Small intestine (tissue), 16 donors: ENCODE measurements at places on chromosomes 16 and 17. TPM values are rescaled to one million over a fixed set of nuclear protein-coding genes. Genes with fewer than 3 reads are reported as not detected.
A peak's percentile ranks its signal among the peaks of the same experiment; 100 is the strongest.

The MPP2 gene
- 1.8 TPM for polyA plus RNA-seq

The RAB40C gene
- polyA plus RNA-seq, result 49.0 TPM

The CTRB1 gene
- 23.7 TPM for polyA plus RNA-seq

The KRT25 gene
- polyA plus RNA-seq, result not detected

The TLCD3B gene
- 1.4 TPM for polyA plus RNA-seq

The MMP2 gene
- polyA plus RNA-seq, result 1.6 TPM

DNA sequence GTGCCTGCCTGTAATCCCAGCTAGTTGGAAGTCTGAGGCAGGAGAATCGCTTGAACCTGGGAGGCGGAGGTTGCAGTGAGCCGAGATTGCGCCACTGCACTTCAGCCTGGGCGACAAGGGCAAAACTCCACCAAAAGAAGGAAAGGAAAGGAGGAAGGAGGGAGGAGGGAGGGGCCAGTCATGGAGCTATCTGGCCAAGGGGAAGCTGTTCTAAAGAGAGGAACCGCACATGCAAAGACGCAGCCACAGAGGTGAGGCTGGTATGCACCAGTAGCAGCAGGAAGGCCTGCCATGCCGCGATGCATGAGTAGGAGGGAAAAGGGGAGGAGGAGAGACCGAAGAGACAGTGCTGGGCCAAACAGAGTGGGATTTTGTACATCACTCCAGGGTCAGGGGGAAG lies 35.9 kb downstream of the HSBP1 start:
- no peak overlapping the region for H3K27ac ChIP-seq
- H3K27me3 ChIP-seq, result no peaks in the 10 kb centered on the region
- H3K36me3 ChIP-seq, result no peaks in the 10 kb centered on the region

GRCh38 chr16:48164907-48165715 lies 9.3 kb upstream of the ABCC12 start:
- H3K27ac ChIP-seq, result no peak overlapping the region
- no peaks in the 10 kb centered on the region for H3K36me3 ChIP-seq
- H3K27me3 ChIP-seq, result no peaks in the 10 kb centered on the region
- H3K4me1 ChIP-seq, result no peaks in the 10 kb centered on the region

- no peak overlapping the region for H3K4me3 ChIP-seq
- peak; percentile 89 for DNase-seq
- no peak overlapping the region for H3K27ac ChIP-seq
Measured at GRCh38 chr17:40803617-40804082, 3.9 kb upstream of the KRT28 start.

DNA sequence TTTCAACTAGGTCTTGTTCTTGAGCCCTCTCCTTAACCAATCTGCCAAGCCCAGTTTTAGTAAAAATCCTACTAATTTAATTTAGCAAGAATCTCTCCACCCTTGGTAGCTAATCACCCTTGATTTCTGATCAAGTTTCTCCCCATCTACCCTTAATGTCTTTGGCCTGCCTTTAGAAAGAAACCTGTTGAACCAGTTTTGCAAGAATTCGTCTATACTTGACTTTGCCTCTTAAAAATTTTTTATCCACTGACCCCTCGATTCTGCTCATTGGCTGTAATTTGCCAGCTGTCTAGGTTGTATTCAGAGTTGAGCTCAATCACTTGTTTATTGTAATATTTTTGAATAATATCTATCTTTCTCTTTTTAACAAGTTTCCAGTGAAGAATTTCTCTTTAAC lies 1138.5 kb downstream of the CDH11 start:
- H3K36me3 ChIP-seq, result no peaks in the 10 kb centered on the region
- no peak overlapping the region for H3K27ac ChIP-seq
- no peaks in the 10 kb centered on the region for H3K4me1 ChIP-seq
- peak; percentile 4 for DNase-seq
- no peaks in the 10 kb centered on the region for H3K27me3 ChIP-seq
- no peak overlapping the region for H3K4me3 ChIP-seq

- H3K27me3 ChIP-seq, result no peaks in the 10 kb centered on the region
- no peaks in the 10 kb centered on the region for H3K36me3 ChIP-seq
- no peak overlapping the region for H3K4me3 ChIP-seq
- no peak overlapping the region for H3K27ac ChIP-seq
Measured at GRCh38 chr16:55499951-55500529, 8.8 kb upstream of the LPCAT2 start.

- no peak overlapping the region for H3K27ac ChIP-seq
- H3K27me3 ChIP-seq, result no peaks in the 10 kb centered on the region
- H3K36me3 ChIP-seq, result peaks cover 54% of the 10 kb centered on the region
- no peak for DNase-seq
- H3K4me3 ChIP-seq, result no peak overlapping the region
Measured at GRCh38 chr17:519450-520212, 167.0 kb upstream of the RPH3AL start.

- peak overlapping the region; percentile 79 for H3K27ac ChIP-seq
- DNase-seq, result peak; percentile 60
- peaks cover 3% of the 10 kb centered on the region for H3K4me1 ChIP-seq
Measured at GRCh38 chr17:59848778-59849177, 44.0 kb downstream of the TUBD1 start.

DNA sequence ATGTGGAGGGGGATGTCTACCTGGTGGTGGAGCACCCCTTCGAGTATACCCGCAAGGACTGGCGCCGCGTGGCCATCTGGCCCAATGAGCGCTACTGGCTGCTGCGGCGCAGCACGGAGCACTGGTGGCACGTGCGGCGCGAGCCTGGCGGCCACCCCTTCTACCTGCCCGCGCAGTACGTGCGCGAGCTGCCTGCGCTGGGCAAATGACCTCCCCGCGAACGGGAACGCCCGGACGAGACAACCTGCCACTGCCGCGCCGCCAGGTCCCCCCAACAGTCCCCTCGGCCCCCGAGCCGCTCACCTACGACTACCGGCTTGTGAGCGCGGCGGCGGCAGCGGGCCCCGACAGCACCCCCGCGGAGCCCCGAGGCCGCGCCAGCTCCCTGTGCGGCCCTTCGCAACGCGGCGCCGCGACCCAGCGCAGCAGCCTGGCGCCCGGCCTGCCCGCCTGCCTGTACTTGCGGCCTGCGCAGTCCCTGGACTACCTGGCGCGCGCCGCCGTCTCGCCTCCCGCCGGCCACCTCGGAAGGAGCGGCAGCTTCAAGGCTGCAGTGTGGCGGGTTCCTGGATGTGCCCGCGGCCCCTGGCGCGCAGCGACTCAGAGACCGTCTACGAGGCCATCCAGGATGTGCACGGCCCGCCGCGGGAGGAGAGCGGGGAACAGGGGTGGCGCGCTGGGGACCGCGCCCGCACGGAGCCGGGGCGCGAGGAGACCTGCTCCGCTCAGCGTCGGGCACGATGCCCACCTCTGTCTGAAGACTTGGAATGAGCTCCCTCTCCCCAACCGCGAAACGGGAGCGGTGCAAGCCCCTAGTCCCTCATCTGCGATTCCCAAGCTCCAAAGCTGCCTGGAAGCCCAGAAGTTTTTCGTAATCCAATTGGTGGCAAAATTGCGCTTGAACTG lies 48.7 kb upstream of the AMZ2 start:
- H3K4me3 ChIP-seq, result no peak overlapping the region
- no peak overlapping the region for H3K27ac ChIP-seq
- peak; percentile 53 for DNase-seq
- no peaks in the 10 kb centered on the region for H3K36me3 ChIP-seq
- no peaks in the 10 kb centered on the region for H3K4me1 ChIP-seq
- peaks cover 8% of the 10 kb centered on the region for H3K27me3 ChIP-seq

DNA sequence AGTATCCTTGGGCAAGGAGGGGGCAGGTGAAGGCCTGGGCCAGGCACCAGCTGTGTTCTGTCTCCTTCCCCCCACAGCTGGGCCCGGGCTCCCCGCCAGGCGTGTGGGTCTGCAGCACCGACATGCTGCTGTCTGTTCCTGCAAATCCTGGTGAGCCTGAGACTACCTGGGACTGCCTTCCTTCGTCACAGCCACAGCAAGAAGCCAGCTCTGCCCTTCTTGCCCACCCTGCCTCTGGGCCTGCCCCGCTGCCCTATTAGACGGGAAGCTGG lies 12.3 kb downstream of the FCSK start:
- H3K27me3 ChIP-seq, result no peaks in the 10 kb centered on the region
- H3K36me3 ChIP-seq, result peaks cover 1% of the 10 kb centered on the region
- no peaks in the 10 kb centered on the region for H3K4me1 ChIP-seq
- no peak for DNase-seq
- H3K4me3 ChIP-seq, result no peak overlapping the region
- no peak overlapping the region for H3K27ac ChIP-seq

DNA sequence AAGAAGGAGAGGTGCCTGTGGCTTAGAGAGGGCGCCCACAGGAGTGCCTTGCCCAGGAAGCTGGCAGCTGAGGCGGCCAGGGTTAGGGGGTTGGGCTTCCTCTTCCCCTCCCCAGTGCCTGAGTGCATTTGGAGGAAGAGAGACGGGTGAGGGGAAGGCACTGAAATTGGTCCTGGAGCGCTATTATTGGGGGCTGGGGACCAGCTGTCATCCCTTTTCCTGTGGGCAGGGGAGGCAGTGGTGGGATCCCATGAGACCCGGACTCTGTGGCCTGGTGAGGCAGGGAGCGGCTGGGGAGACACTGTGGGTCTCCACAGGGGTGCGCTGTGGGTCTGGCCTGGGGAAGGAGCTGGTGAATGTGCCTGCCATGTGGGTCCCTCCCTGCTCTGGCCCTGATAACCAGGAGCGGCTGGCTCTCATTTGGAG lies 259.7 kb downstream of the SEC14L1 start:
- H3K27ac ChIP-seq, result no peak overlapping the region
- no peak for DNase-seq
- no peaks in the 10 kb centered on the region for H3K27me3 ChIP-seq
- no peaks in the 10 kb centered on the region for H3K36me3 ChIP-seq
- no peak overlapping the region for H3K4me3 ChIP-seq

- H3K4me3 ChIP-seq, result no peak overlapping the region
- H3K27ac ChIP-seq, result no peak overlapping the region
- H3K27me3 ChIP-seq, result no peaks in the 10 kb centered on the region
- H3K36me3 ChIP-seq, result no peaks in the 10 kb centered on the region
- H3K4me1 ChIP-seq, result no peaks in the 10 kb centered on the region
Measured at GRCh38 chr16:58096249-58096648, 32.9 kb downstream of the CFAP20 start.

DNA sequence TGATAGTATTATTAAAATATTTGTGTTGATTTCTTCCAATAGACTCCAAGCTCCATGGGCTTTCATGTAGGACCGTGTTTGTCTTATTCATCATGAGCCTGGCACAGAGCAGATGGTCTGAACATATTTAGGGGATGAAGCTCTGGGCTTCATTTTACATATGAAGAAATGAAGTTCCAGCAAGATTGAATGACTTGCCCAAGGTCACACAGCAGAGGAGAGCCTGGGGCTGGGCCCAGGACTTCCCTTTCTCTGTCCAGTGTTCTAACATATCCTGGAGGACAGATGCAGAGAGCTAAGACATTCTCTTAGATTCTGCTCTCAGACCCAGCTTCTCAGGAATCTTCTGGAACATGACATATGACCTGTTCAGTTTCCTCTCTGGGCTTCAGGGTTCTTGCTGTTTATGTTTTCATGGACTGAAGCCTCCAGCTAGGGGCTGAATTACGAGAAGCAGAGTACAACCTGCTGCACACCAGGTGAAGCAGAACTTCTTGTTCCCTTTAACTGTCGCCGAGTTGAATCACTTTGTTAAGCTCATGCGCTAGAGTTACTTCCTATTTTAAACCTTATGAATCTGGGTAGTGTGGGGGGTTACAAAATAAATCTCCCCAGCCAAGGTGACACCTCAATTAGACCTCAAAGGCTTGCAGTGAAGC lies 53.6 kb downstream of the GPRC5B start:
- no peak for DNase-seq
- no peaks in the 10 kb centered on the region for H3K36me3 ChIP-seq
- H3K4me3 ChIP-seq, result no peak overlapping the region
- no peaks in the 10 kb centered on the region for H3K27me3 ChIP-seq

DNA sequence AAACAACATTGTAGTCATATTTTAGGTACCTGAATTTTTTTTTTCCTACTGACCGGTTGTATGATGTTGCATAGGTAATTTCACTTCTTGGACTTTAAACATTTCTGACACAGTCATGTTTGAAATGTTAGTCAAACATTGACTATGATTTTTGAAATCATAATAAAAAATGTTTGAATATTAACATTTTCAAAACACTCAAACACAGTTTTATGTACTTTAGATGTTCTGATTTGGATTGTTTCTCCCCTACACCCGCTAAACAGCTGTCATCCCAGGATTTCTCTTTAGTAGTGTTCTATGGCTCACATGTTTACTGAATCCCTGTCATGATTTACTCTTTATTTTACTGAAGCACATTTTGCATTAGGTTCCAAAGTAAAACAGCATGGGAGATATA lies 102.9 kb upstream of the NPEPPS start:
- no peak overlapping the region for H3K27ac ChIP-seq
- H3K4me3 ChIP-seq, result no peak overlapping the region
- H3K4me1 ChIP-seq, result no peaks in the 10 kb centered on the region

GRCh38 chr16:5510819-5511370 lies 413.3 kb upstream of the EEF2KMT start:
- no peaks in the 10 kb centered on the region for H3K27me3 ChIP-seq
- H3K4me3 ChIP-seq, result no peak overlapping the region
- H3K36me3 ChIP-seq, result no peaks in the 10 kb centered on the region
- no peaks in the 10 kb centered on the region for H3K4me1 ChIP-seq

GRCh38 chr16:22816475-22816874 lies 2.5 kb downstream of the HS3ST2 start:
- no peaks in the 10 kb centered on the region for H3K36me3 ChIP-seq
- no peak for DNase-seq
- no peak overlapping the region for H3K4me3 ChIP-seq
- no peaks in the 10 kb centered on the region for H3K4me1 ChIP-seq
- H3K27ac ChIP-seq, result no peak overlapping the region
- peaks cover 26% of the 10 kb centered on the region for H3K27me3 ChIP-seq

GRCh38 chr17:40307740-40308239 lies 1.2 kb upstream of the RARA start:
- H3K4me3 ChIP-seq, result no peak overlapping the region
- H3K36me3 ChIP-seq, result no peaks in the 10 kb centered on the region
- no peak for DNase-seq
- H3K27ac ChIP-seq, result peak overlapping the region; percentile 77
- H3K4me1 ChIP-seq, result peaks cover 23% of the 10 kb centered on the region
- no peaks in the 10 kb centered on the region for H3K27me3 ChIP-seq
